ENCODE measurements at places on chromosomes 13 and 19.

GRCh38 chr19:48813123-48813913 is 2.5 kb upstream of the BCAT2 start:
- no peak for DNase-seq

GRCh38 chr19:11345122-11345803 is 805 bp downstream of the TMEM205 start:
- DNase-seq, result no peak

DNA sequence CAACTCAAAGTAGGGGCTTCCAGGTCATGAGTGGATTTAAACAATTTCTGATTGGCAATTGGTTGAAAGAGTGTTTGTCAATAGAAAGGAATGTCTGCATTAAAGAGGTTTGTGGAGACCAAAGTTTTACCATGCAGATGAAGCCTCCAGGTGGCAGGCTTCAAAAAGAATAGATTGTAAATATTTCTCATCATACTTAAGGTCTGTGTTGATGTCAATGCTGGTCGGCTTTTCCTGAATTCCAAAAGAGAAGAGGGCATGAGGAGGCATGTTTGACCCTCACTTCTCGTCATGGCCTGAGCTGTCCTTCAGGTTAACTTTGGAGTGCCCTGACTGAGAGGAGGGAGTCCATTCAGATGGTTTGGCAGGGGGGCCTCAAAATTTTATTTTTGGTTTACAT is 125.4 kb upstream of the RFC3 start:
- DNase-seq, result no peak

- no peak for DNase-seq
These were observed 13.0 kb downstream of the MYO9B start for GRCh38 chr19:17088552-17088951.

DNA sequence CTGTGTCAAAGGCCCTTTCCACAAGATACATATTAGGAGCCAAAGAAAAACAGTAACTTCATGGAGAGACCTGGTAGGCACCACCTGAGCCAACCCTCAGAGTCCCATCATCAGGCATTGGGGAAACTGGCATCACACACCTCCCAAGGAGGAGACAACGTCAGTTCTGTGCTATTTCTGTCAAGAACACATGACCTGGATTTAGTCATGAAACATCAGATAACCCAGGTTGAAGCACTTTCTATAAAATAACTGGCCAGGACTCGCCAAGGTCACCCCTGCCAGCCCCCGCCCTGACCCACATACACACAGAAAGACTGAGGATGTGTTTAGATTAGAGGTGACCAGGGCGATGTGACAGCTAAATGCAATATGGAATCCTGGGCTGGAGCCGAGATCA is 35.6 kb downstream of the COL4A1 start:
- DNase-seq, result no peak

DNA sequence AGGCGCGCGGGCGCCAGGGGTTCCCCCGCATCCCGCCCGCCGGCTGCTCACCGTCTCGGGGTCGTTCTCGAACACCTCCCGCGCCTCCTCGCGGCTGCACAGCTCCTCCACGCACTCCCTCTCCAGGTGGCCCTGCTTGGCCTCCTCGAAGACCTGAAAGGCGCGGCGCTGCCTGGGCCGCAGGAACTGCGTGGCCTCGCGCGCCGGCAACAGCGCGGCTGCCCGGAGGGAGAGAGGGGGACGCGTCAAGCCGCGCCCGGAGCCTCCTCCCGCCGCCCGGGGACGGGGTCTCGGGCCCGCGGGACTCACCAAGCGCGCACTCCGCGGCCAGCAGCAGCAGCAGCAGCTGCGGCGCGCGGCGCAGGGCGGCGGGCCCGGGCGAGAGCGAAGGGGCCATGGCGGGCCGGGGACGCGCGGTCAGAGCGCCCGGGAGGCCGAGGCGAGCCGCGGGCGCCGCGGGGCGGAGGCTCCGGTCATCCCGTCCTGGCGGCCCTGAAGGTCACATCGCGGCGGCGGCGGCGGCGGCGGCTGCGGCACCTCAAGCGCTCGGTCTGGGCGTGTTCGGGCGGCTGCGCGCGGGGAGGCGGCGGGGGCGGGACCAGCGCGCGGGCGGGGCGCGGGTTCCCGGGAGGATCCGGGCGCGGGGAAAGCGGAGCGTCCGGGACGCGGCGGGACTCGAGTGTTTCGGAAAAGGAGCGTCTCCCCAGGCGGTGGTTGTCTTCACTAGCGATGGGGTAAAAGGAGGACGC is at the start of gene GAS6:
Gene GAS6, minus strand, starts transcription at position 553 of the 749 bp plus-strand sequence. Its CDS starts 156 bp downstream, at position 397.
- DNase-seq, result no peak

Measured in brain pericyte (primary cell).